CD4-positive, alpha-beta T cell (primary cell): ENCODE measurements at places on chromosomes 11 and 22. TPM values are rescaled to one million over a fixed set of nuclear protein-coding genes. Genes with fewer than 3 reads are reported as not detected.

The AGBL2 gene
- 4.4 TPM for total RNA-seq

The MYEOV gene
- not detected for total RNA-seq

The PDGFB gene
- 0.69 TPM for total RNA-seq

The FOLR3 gene
- 0.47 TPM for total RNA-seq

The HBG2 gene
- not detected for total RNA-seq

The PNPLA5 gene
- not detected for total RNA-seq

The AP1B1 gene
- total RNA-seq = 25.6 TPM

The GDPD4 gene
- total RNA-seq = not detected

The PEX26 gene
- total RNA-seq = 20.8 TPM

- no peak for DNase-seq
These were observed 57.5 kb upstream of the TTLL12 start for GRCh38 chr22:43244402-43244801.

DNA sequence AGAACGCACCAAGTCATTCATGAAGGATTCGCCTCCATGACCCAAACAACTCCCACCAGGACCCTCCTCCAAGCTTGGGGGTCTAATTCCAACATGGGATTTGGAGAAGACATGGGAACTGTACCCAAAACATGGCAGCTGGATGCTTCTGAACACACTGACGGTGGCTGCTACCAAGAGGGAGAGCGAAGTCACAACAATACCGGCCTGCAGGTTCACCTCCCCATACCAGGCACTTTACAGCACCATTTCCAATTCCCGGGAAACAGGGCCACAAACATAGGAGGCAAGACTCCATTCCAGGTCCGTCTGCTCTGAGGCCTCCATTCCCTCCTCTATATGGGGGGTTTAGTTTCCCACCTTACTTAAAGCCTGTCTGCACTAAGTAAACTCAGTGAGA lies 75.8 kb downstream of the LINC01488 start:
- DNase-seq = no peak

DNA sequence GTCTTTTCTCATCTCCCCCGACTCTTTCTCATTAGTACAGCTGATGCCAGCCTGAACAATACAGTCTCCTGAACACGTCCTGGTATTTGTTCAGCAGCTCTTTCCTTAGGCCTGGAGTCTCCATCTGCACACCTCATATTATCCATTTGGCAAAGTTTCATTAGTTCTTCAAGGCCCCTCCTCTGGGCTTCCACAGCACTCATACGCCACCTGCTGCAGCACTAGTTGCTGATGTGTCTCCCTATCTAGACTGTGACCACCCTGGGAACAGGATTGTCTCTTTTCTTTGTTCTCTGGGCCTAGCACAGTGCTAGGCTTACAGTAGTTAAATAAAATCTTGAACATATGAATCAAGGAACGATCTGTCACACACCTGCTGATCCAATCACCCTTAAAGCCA lies 17.2 kb downstream of the DCHS1 start:
- DNase-seq = no peak

DNA sequence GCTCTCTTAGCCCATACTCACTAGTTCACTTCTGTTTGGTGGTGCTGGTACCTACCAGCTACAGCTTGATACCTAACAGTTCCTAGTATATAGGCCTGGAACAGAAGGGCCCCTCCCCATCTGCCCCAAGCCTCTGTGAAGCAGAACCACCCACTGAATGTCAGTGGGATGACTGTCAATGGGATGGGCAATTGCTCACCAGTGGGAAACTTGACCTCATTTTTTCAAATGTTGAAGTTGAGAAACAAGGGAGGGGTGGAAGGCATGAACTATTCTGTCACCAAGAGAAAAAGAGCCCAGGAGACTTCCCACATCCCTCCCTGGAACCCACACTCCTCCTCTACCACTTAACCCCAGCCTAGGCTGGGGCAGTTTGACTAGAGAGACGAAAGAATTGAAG lies at the start of gene NLRP10:
TSS of gene NLRP10 (minus strand) at position 62 of the 400 bp plus-strand sequence. CDS start 1,952 bp downstream, outside the sequence.
- DNase-seq = no peak

DNA sequence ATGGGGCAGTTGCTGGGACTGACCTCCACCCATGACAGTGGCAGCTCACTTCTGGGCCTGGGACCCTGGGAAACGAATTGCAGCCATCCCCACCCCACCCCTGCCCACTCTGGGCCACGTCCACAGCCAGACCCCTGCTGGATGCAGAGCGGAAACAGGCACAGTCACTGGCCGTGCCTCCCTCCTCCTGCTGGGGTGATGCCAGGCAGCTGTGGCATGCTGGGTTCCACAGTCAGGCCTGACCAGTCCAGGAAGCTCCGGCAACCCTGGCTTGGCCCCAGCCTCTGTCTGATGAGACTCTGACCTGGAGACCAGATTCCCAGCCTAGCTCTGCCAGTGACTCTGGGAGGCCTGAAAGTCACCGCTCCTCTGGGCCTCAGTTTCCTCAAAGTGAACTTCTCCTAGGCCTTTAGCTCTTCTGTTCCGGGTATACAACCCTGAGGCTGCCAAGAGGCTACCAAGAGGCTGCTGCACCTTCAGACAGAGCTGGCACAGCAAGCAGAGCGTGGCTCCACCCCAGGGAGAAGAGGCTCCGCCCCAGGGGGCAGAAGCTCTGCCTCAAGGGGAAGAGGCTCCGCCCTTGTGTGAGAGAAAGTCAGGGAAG lies 8.9 kb downstream of the SULT4A1 start:
- DNase-seq = no peak

GRCh38 chr11:89065066-89065465 lies 716 bp downstream of the GRM5 start:
- no peak for DNase-seq

DNA sequence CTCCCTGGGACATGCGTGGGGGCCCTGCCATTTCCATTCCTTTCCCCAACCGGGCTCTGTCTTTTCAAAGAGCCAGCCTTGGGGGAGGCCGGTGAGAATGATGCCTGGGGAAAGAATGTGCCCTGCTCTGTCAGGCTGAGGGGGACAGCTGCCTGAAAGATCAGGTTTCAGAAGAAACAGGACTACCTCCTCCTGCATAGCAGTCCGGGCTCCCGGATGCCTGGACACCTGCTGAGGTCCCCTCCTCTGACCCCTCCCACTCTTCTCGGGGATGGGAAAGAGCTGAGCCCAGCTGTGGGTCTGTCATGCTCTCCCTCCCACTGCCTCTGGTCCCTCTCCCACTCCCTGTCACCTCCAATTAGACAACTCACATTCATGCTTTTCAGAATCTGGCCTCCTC lies 41.8 kb upstream of the CDON start:
- no peak for DNase-seq

DNA sequence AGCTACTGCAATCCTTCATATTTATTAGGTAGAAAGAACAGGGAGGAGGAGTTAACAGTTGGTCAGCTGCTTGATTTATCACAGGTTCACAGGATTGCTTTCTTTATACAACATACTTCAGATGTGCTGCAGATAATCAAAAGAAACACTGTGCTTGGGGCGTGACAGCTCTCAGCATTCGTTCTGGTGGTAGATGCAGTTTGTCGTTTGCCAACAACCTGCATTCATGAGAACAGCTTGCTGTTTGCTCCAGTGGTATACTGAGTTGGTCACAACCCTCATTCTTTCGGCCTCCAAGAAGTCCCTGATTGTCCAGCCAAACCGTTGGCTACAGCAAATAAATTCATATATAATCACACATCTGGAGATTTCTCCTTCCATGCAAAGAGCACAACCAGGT lies 120.5 kb downstream of the ZNF280B start:
- DNase-seq = no peak

DNA sequence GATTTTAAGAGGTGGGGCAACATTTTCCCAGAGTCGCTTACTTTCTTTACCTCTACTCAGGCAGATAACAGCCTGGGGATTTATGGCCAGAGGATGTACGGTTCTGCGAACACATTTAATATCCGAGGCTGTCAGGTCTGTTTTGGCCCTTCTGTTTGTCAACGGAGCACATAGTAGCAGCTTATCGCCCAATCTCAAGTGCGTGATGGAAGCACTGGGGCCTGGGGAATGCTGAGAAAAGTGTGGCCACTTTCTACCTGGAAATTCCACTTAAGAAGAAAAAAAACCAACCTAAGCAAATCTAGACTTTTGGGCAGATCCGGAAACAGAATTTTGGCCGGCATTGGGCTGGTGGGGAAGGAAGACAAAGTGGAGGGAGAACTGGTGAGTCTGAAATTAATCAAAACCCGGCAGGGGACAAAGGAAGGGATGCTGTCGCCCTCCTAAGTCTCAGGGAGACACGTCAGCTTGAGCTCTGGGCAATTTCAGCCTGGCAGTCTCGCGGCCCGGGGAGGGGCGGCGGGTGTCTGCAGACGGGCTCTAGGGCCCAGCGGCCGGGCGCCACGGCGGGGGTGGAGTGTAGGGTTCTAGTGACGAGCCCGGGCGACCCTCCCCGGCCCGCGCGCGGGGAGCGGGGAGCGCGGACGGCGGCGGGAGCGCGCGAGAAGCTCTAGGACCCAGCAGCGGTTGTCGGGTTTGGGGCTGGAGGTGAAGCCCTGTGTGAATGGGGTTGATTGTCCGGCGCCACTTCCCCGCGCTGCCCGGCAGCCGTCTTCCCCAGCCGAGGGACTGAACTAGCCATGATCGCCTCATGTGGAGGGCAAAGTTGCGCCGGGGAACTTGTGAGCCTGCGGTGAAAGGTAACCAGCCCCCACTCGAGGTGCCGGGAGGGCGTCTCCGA lies at the start of gene AMOTL1:
TSS of gene AMOTL1 (plus strand) at position 656 of the 901 bp plus-strand sequence. CDS start at position 812, 156 bp downstream.
- DNase-seq = peak; percentile 22

GRCh38 chr11:35121326-35121865 lies 17.6 kb upstream of the CD44 start:
- no peak for DNase-seq

DNA sequence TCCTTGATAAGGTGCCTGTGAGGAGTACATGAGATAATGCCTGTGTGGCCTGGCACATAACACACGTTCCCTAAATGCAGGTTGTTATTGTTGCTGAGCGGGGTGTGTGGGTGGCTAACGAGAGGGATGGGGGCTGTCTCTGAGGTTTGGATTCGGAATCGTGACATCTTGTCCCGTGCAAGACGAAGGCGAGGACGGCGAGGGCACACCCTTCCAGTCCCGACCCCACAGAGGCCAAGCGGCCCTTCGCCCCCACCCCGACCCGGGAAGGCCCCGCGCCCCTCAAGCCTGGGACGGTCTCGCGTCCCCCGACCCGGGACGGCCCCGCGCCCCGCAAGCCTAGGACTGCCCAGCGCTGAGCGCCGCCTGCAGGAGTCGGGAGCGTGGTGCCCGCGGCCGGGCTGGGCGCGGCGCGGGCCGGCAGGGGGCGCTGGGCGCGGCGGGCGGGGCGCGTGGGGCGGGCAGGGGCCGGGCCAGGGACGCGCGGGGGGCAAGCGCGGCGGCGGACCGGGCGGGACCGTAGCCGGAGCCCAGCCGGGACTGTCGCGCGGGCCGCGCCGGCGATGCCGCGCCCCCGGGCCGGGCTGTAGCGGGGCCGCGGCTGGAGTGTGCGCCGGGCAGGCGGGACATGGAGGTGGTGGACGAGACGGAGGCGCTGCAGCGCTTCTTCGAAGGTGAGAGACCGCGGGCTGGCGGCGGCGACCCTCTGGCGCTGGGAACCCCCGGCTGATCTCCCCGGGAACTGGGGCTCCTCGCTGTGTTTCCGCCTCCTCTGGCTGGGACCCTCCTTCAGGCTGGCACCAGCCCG lies at the start of gene MYRF:
TSS of gene MYRF (plus strand) at position 520 of the 808 bp plus-strand sequence. CDS start at position 629, 109 bp downstream.
- DNase-seq = peak; percentile 79

GRCh38 chr11:59158206-59159068 lies 13.5 kb upstream of the DTX4 start:
- DNase-seq = peak; percentile 42

GRCh38 chr11:110859240-110859840 lies 147.1 kb upstream of the ARHGAP20 start:
- no peak for DNase-seq

DNA sequence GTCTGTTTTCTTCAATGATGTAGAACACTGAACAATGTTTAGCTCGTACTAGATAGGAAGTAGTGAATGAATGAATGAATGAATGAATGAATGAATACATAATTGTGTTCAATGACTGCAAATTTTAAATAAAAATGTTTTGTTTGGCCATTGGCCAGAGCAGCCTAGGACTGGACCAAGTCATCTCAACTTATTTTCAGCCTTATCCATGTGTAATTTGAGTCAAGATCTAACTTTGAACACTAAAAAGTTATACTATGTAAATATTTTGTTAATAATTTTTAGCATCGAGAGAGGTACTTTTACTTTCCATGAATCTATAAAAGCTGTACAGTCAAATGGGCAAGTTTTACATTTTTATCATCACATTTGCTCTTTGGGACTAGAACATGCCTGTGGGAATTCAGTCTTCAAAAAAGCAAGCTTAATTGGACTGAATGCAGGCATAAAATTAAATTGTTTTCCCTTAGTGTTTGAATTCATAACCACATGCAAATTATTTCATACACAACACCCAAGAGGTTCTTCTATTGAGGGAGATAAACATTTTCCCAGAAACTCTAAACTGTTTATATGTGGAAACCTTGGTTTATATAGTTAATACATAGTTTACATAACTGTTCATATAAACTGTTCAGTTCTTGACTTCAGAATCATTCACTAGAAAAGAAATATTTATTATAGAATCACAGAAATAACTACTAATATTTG lies 222.1 kb upstream of the ANO3 start:
- no peak for DNase-seq

DNA sequence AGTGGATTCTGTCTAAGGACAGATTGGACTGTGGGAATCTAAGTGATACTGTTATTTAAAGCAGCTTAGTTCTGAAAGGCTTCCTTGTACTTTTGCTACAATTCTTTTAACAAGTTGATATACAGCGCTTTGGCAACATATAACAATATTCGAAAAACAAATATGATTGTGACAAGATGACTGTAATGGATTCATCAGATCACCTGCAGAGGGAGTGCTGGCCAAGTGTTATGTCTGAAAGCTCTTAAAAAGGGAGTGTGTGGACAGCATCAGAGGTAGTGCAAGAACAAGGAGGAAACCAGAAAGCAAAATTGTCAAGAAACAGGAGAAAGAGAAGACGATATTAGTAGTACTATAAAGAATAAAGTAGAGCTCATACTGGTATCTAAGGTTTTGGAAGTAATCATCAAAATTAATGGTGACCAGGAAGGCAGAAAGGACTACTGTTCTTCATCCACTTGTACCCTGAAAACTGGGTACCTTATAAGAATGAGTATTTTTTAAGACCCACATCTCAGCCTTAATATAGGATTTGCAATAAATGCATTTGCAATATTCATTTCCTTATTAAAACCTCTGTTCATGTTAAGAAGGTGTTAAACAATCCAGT lies 1112.0 kb upstream of the CCDC90B start:
- no peak for DNase-seq

DNA sequence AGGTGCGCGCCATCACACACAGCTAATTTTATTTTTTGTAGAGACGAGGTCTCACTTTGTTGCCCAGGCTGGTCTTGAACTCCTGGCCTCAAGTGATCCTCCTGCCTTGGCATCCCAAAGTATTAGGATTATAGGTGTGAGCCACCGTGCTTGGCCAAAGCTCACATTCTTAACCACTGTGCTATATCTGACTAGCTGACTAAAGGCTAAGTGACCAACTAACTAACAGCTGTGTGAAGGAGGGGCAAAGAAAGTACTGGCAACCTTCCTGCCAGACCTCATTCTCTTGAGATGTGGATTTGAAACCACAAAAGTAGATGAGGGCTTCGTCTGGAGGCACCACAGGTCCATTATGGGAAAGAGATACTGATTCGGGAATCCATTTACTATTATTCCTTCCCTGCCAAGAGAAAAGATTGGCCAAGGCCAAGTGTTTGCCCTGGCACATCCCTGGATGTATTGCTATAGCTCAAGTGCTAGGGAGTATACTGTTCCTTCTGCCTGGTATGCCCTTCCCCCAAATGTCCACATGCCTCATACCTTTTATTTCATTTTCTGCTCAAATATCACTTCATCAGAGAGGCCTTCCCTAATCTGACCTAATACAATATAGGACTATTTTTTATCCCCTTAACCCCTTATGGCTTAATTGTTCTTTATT lies 52.7 kb upstream of the RRM1 start:
- no peak for DNase-seq
